ENCODE measurements at places on chromosomes 3 and 15. TPM values are rescaled to one million over a fixed set of nuclear protein-coding genes. Genes with fewer than 3 reads are reported as not detected.

DNA sequence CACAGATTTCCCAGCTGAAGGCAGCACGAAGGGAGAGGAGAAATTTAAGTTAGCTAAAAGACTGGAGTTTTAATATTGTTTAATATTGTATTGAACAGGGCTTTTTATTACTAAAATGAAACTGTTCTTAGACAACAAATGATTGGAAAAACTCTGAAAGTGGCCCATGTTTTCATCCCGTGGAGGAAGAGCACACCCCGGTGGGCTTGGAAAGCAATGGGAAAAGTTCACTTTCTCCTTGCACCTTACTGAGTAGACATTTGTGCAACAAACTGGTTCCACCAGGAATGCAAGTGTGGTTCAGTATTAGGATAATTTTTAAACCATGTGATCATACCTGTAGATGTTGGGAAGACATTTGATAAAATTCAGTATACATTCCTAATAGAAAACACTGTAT is 8.2 kb upstream of the ESYT3 start:
- no peak overlapping the region for H3K27ac ChIP-seq
- no peak for DNase-seq
- H3K4me1 ChIP-seq: no peaks in the 10 kb centered on the region

- no peaks in the 10 kb centered on the region for H3K36me3 ChIP-seq
- no peaks in the 10 kb centered on the region for H3K27me3 ChIP-seq
- H3K4me1 ChIP-seq: peaks cover 58% of the 10 kb centered on the region
- H3K27ac ChIP-seq: peak overlapping the region; percentile 89
- DNase-seq: no peak
Observed at GRCh38 chr3:157128771-157129681, 30.9 kb downstream of the CCNL1 start.

GRCh38 chr15:23758891-23759290 is 71.8 kb upstream of the NDN start:
- H3K4me1 ChIP-seq: no peaks in the 10 kb centered on the region
- H3K36me3 ChIP-seq: no peaks in the 10 kb centered on the region
- H3K4me3 ChIP-seq: no peak overlapping the region
- no peak overlapping the region for H3K27ac ChIP-seq

DNA sequence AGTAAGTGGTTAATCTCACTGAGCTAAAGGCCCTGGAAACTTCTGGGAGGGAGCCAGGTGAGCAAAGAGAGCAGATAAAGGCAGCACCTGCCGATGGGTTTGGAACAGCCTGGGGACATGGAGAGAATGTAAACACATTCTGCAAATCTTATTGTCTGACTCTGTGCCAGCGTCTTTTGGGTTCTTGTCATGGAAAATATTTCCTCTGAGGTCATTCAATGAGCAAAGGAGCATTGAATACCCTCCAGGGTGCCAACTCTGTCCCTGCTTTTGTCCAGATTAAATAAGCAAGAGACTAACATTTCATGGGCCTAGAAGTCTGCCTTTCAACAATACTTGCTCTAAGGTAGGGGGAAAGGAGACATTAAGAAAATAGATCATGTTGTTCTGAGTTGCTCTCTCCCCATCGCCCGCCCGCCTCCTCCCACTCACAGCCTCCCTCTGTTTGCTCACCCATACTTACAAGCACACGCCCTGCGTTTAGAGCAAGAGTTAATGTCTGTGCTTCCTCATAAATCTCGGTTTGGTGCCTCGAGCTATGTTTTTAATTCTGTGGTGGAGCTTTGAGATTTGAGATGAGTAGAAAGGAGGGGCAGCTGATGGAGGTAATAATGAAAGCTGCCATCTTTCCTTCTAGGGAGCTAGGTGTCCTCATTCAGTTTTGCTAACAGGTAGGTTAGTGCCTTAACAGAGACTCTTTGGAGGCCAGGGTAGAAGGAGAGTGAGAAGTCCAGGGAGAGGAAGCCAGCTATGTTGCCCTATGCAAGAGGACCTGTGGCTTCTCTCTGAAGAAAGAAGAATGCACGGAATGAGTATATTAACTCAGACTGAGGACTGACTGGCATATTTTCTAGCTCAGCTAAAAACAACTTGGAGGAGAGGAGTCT is 132.9 kb downstream of the TPRG1 start:
- no peaks in the 10 kb centered on the region for H3K4me1 ChIP-seq
- H3K27ac ChIP-seq: no peak overlapping the region
- no peaks in the 10 kb centered on the region for H3K27me3 ChIP-seq
- DNase-seq: peak; percentile 50

- H3K27ac ChIP-seq: no peak overlapping the region
- no peak overlapping the region for H3K4me3 ChIP-seq
- H3K4me1 ChIP-seq: no peaks in the 10 kb centered on the region
- H3K36me3 ChIP-seq: no peaks in the 10 kb centered on the region
- no peaks in the 10 kb centered on the region for H3K27me3 ChIP-seq
Observed at GRCh38 chr15:91243826-91244225, 143.8 kb downstream of the SV2B start.

GRCh38 chr3:66797889-66798560 is 200.1 kb upstream of the KBTBD8 start:
- no peaks in the 10 kb centered on the region for H3K4me1 ChIP-seq
- no peak overlapping the region for H3K27ac ChIP-seq
- H3K27me3 ChIP-seq: no peaks in the 10 kb centered on the region
- no peaks in the 10 kb centered on the region for H3K36me3 ChIP-seq
- DNase-seq: no peak

- no peak for DNase-seq
- no peak overlapping the region for H3K4me3 ChIP-seq
- no peak overlapping the region for H3K27ac ChIP-seq
- H3K4me1 ChIP-seq: no peaks in the 10 kb centered on the region
Observed at GRCh38 chr3:60504827-60505457, 746.3 kb downstream of the FHIT start.

DNA sequence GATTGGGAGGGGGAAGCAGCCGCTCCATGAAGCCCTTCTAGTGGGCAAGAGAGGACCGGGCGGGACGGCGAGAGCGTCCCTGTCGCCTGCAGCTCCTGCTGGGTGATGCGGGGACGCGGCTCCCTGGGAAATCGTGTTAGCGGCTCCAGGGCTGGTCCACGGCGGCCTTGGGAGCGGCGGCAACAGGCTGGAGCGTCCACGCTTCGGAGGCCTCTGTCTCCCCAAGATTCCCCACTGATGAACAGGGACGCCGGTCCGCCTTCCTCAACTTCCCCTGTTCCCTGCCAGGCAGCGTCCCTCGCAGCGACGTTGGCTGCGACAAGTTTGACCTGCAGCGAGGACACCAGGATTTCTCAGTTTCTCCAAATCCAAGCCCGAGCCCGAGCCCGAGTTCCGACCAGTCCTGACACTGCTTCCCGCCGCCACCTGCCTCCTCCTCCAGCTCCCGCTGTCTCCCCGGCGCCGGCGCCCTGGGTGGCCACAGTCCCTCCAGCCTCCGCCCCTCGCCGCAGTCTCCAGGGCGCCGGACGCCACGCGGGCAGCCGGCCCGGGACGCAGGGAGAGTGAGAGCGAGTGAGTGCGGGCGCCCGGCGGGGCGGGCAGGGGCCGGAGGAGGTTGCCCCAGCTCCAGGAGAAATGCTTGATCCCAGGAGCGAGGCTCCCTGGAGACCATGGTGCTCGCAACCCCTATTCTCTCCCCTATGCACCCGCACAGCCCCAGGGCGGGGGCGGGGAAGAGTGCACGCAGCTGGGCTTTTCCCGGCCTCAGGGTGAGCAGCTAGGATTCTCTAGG is 78.1 kb upstream of the RNF7 start:
- no peaks in the 10 kb centered on the region for H3K36me3 ChIP-seq
- no peaks in the 10 kb centered on the region for H3K4me1 ChIP-seq
- peak; percentile 76 for DNase-seq
- no peaks in the 10 kb centered on the region for H3K27me3 ChIP-seq
- H3K27ac ChIP-seq: no peak overlapping the region

GRCh38 chr3:173993299-173993698 is 595.8 kb downstream of the NLGN1 start:
- DNase-seq: no peak
- H3K4me3 ChIP-seq: no peak overlapping the region

- no peaks in the 10 kb centered on the region for H3K36me3 ChIP-seq
- H3K4me3 ChIP-seq: no peak overlapping the region
- H3K4me1 ChIP-seq: no peaks in the 10 kb centered on the region
- no peak for DNase-seq
- H3K27ac ChIP-seq: no peak overlapping the region
- no peaks in the 10 kb centered on the region for H3K27me3 ChIP-seq
Observed at GRCh38 chr15:92049290-92049989, 195.9 kb downstream of the SLCO3A1 start.

GRCh38 chr3:152405915-152406802 is 137.4 kb downstream of the MBNL1 start:
- no peaks in the 10 kb centered on the region for H3K27me3 ChIP-seq
- H3K4me1 ChIP-seq: no peaks in the 10 kb centered on the region
- DNase-seq: no peak
- H3K36me3 ChIP-seq: no peaks in the 10 kb centered on the region
- no peak overlapping the region for H3K4me3 ChIP-seq

- H3K36me3 ChIP-seq: no peaks in the 10 kb centered on the region
- peak overlapping the region; percentile 3 for H3K4me3 ChIP-seq
- DNase-seq: peak; percentile 64
- no peak overlapping the region for H3K27ac ChIP-seq
Observed at GRCh38 chr15:99486371-99487336, 79.1 kb upstream of the MEF2A start.

GRCh38 chr3:173902871-173903270 is 505.3 kb downstream of the NLGN1 start:
- no peaks in the 10 kb centered on the region for H3K4me1 ChIP-seq
- H3K4me3 ChIP-seq: no peak overlapping the region
- DNase-seq: no peak
- no peak overlapping the region for H3K27ac ChIP-seq
- no peaks in the 10 kb centered on the region for H3K36me3 ChIP-seq

DNA sequence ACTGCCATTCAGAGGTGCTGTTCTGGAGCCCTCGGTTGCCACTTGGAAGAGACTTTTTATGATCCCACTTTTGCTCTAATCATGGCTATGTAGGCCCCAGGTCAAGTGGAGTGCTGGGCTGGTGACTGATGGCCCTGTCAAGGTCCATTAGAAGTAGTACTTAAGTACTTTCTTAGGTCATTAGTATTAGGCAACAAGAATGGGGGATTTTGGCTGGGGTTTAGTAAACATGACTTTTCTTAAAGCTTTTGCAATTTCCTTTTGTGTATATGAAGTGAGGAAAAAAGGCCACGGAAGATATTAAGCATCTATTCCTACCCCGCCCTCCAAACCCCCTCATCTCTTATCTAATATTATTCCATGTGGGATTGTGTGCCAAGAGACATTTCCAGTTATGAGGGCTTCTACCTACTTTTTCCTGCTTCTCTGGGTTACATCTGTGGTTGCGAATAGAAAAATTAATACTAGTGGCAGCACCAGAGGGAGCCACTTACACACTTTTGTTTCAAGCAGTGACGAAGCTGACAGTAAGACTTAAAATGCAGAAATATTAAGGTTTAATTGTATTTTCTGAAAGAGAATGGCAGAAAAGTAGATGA is 13.9 kb downstream of the NLGN1 start:
- no peak overlapping the region for H3K4me3 ChIP-seq
- H3K27me3 ChIP-seq: no peaks in the 10 kb centered on the region
- no peaks in the 10 kb centered on the region for H3K4me1 ChIP-seq
- no peaks in the 10 kb centered on the region for H3K36me3 ChIP-seq
- H3K27ac ChIP-seq: no peak overlapping the region

Gene MYLK
- total RNA-seq: 123 TPM

Gene MB21D2
- total RNA-seq: 0.39 TPM

Gene DZIP1L
- 1.1 TPM for total RNA-seq

Gene CCR4
- 0.11 TPM for total RNA-seq

Gene IGSF10
- total RNA-seq: 0.19 TPM

Gene TEX55
- total RNA-seq: not detected

Gene FHIT
- total RNA-seq: 6.6 TPM

Gene B3GALNT1
- 0.24 TPM for total RNA-seq

Gene SLITRK3
- total RNA-seq: 3.1 TPM

Gene RASL12
- total RNA-seq: 0.56 TPM

Gene KCNAB1
- 0.15 TPM for total RNA-seq

Gene IL12A
- not detected for total RNA-seq

Gene RUBCN
- 6.4 TPM for total RNA-seq

Gene TMEM158
- total RNA-seq: not detected

Gene KIF7
- total RNA-seq: 0.47 TPM

Gene ALS2CL
- total RNA-seq: 19.1 TPM

Gene MKRN2OS
- not detected for total RNA-seq

Gene CYP1A1
- 1.6 TPM for total RNA-seq

Gene CGNL1
- total RNA-seq: 54.5 TPM

Gene ARNT2
- 0.43 TPM for total RNA-seq

Gene SCAP
- total RNA-seq: 84.8 TPM

Gene GATA2
- total RNA-seq: 0.60 TPM

Gene CHDH
- total RNA-seq: 25.0 TPM
